Esophagus squamous epithelium (tissue), 5 donors: ENCODE measurements at places on chromosomes 5 and 9.
A peak's percentile ranks its signal among the peaks of the same experiment; 100 is the strongest.

- DNase-seq, result no peak
- no peak overlapping the region for H3K27ac ChIP-seq
- H3K4me1 ChIP-seq, result peaks cover 5% of the 10 kb centered on the region
- H3K4me3 ChIP-seq, result no peak overlapping the region
- no peaks in the 10 kb centered on the region for H3K27me3 ChIP-seq
Measured at GRCh38 chr5:81290146-81290545, 11.2 kb upstream of the ZCCHC9 start.

GRCh38 chr9:7176561-7176960 is 418.8 kb downstream of the KDM4C start:
- no peak overlapping the region for H3K4me3 ChIP-seq
- peaks cover 71% of the 10 kb centered on the region for H3K36me3 ChIP-seq
- H3K27ac ChIP-seq, result no peak overlapping the region
- DNase-seq, result no peak
- no peaks in the 10 kb centered on the region for H3K27me3 ChIP-seq

- H3K4me1 ChIP-seq, result peaks cover 27% of the 10 kb centered on the region
- H3K27ac ChIP-seq, result no peak overlapping the region
- peaks cover 3% of the 10 kb centered on the region for H3K36me3 ChIP-seq
- no peaks in the 10 kb centered on the region for H3K27me3 ChIP-seq
Measured at GRCh38 chr5:124630767-124631704, 115.4 kb downstream of the ZNF608 start.

- no peak for DNase-seq
- no peaks in the 10 kb centered on the region for H3K27me3 ChIP-seq
- H3K4me1 ChIP-seq, result no peaks in the 10 kb centered on the region
- no peak overlapping the region for H3K4me3 ChIP-seq
- H3K36me3 ChIP-seq, result no peaks in the 10 kb centered on the region
Measured at GRCh38 chr9:113139225-113139829, 11.5 kb upstream of the SLC31A2 start.

DNA sequence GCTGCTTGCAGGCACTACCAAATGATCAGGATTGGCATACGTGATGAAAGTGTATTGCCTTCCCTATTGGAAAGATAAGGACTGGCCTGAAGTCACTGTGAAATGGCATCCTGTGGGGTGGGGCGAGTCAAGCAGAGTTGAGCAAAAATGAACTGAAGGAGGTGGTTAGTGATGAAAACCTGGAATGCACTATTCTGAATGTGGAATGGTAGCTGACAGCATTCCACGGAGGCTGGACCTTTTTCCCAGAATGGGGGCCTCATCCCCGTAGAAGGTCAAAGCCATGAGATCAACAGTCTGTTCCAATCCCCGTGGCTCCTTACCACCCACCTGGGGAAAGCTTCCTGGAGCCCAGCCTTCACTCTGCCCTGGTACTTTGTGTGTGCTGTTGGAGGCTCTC is 37.7 kb downstream of the ASS1 start:
- H3K4me1 ChIP-seq, result no peaks in the 10 kb centered on the region
- no peak overlapping the region for H3K4me3 ChIP-seq
- H3K27me3 ChIP-seq, result no peaks in the 10 kb centered on the region
- no peak for DNase-seq
- H3K36me3 ChIP-seq, result no peaks in the 10 kb centered on the region
- H3K27ac ChIP-seq, result no peak overlapping the region

- no peak for DNase-seq
- H3K4me3 ChIP-seq, result no peak overlapping the region
- H3K27ac ChIP-seq, result no peak overlapping the region
- H3K27me3 ChIP-seq, result no peaks in the 10 kb centered on the region
- H3K36me3 ChIP-seq, result no peaks in the 10 kb centered on the region
- no peaks in the 10 kb centered on the region for H3K4me1 ChIP-seq
Measured at GRCh38 chr5:82313016-82313415, 34.9 kb upstream of the RPS23 start.

- H3K36me3 ChIP-seq, result no peaks in the 10 kb centered on the region
- DNase-seq, result no peak
- H3K4me3 ChIP-seq, result no peak overlapping the region
- H3K27me3 ChIP-seq, result no peaks in the 10 kb centered on the region
- no peak overlapping the region for H3K27ac ChIP-seq
Measured at GRCh38 chr5:134517553-134517952, 7.9 kb upstream of the JADE2 start.

DNA sequence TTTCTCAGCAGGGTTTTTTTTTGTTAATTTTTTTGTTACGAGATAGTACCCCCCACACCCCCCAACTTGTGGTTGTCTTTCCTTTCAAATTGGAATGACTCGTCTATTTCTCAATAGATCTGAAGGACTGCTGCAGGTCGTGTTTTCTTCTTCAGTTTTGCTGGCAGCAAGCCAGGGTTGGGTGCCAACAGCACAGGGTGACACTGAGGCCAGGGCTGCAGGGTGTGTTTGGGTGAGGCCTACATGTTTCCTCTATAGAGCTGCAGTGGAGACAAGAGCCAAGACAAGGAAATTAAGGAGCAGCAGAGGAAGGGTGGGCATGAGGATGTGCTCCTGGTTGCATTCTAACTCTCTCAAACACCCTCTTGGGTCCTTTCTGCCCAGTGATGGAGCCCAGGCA is 52.2 kb downstream of the NXNL2 start:
- H3K4me1 ChIP-seq, result no peaks in the 10 kb centered on the region
- no peak overlapping the region for H3K4me3 ChIP-seq
- no peak overlapping the region for H3K27ac ChIP-seq
- H3K36me3 ChIP-seq, result no peaks in the 10 kb centered on the region
- no peak for DNase-seq
- peaks cover 2% of the 10 kb centered on the region for H3K27me3 ChIP-seq

GRCh38 chr5:100772006-100772405 is 131.1 kb downstream of the ST8SIA4 start:
- DNase-seq, result no peak
- no peaks in the 10 kb centered on the region for H3K27me3 ChIP-seq
- no peak overlapping the region for H3K4me3 ChIP-seq
- H3K4me1 ChIP-seq, result no peaks in the 10 kb centered on the region
- H3K36me3 ChIP-seq, result no peaks in the 10 kb centered on the region

- no peaks in the 10 kb centered on the region for H3K36me3 ChIP-seq
- H3K27me3 ChIP-seq, result no peaks in the 10 kb centered on the region
- H3K27ac ChIP-seq, result no peak overlapping the region
- DNase-seq, result no peak
Measured at GRCh38 chr5:573206-573605, 38.9 kb upstream of the CEP72 start.

- H3K36me3 ChIP-seq, result no peaks in the 10 kb centered on the region
- no peak overlapping the region for H3K4me3 ChIP-seq
- H3K27me3 ChIP-seq, result no peaks in the 10 kb centered on the region
- H3K27ac ChIP-seq, result peak overlapping the region; percentile 68
- H3K4me1 ChIP-seq, result peaks cover 73% of the 10 kb centered on the region
Measured at GRCh38 chr9:98974994-98975712, 31.4 kb downstream of the COL15A1 start.

DNA sequence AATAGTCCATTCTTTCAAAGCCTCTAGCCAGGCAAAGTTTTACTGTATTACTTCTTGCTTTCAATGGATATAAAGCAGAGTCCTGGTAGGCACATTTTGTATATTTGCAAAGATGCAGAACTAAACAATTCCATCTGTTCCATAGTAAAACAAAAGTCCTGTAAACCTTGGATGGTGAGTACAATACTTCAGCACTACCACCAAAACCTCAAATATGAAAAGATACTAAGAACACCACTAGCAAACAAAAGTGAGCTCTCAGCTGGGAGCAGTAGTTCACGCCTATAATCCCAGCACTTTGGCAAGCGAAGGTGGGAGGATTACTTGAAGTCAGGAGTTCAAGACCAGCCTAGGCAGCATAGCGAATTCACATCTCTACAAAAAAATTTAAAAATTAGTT is 195.0 kb downstream of the MSX2 start:
- no peaks in the 10 kb centered on the region for H3K27me3 ChIP-seq
- DNase-seq, result no peak
- H3K36me3 ChIP-seq, result no peaks in the 10 kb centered on the region
- no peak overlapping the region for H3K27ac ChIP-seq
- no peak overlapping the region for H3K4me3 ChIP-seq

DNA sequence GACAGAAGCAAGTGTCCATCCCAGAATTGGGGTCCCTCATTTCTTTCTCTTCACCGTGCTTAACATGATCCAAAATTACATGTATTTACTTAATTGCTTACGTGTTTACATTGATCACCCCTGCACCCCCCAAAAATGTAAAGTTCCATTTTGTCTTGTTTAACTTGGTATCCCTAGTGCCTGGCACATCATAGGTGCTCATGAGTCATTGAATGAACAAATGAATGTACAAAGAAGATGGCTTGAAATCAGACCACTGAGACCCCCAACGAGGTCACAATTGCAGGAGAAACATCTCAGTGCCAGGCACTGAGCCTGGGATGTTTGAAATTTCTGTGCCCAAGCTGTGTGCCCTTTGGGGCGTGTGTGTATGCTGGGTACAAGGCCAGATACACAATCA is 45.2 kb upstream of the NDFIP1 start:
- H3K4me1 ChIP-seq, result peaks cover 20% of the 10 kb centered on the region
- no peaks in the 10 kb centered on the region for H3K36me3 ChIP-seq
- no peak overlapping the region for H3K27ac ChIP-seq
- no peak overlapping the region for H3K4me3 ChIP-seq
- H3K27me3 ChIP-seq, result no peaks in the 10 kb centered on the region
- DNase-seq, result no peak

- H3K27me3 ChIP-seq, result no peaks in the 10 kb centered on the region
- no peak overlapping the region for H3K4me3 ChIP-seq
- no peak for DNase-seq
- H3K36me3 ChIP-seq, result no peaks in the 10 kb centered on the region
Measured at GRCh38 chr9:124190761-124191160, 67.0 kb upstream of the NEK6 start.

DNA sequence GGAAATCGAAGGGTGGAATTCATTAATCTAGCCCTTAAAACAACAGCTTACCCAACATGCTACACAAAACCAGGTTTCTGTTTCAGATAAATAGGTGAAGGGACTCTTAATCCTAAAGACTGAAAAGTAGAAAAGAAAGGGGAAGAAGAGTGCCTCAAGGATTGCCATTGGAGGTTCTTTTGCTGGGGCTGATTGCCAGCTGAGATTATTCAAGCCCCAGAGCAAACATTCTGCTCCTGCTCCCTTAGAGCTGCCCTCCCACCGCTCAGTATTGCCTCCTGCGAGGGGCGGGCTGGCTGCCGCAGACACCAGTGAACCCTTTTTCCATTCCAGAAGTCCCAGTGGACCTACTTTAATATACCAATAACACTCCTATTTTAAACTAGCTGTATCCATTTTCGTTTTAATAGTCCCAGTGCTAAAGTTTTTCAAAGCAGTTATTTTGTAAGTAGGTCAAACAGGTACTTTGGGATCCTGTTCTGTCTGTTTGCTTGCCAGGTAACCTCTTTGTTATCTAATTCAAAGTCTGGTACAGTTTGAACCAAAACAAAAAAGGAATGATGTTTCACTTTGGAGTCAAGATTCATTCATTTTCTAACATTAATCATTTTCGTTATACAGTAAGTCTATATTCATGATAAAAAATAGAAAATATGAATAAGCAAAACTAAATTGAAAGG is 38.6 kb downstream of the HMGCS1 start:
- no peaks in the 10 kb centered on the region for H3K4me1 ChIP-seq
- H3K4me3 ChIP-seq, result no peak overlapping the region
- H3K36me3 ChIP-seq, result no peaks in the 10 kb centered on the region
- peak overlapping the region; percentile 61 for H3K27ac ChIP-seq

GRCh38 chr9:99693888-99694287 is 127.8 kb upstream of the NR4A3 start:
- no peak for DNase-seq
- no peaks in the 10 kb centered on the region for H3K4me1 ChIP-seq
- no peak overlapping the region for H3K4me3 ChIP-seq
- H3K27me3 ChIP-seq, result no peaks in the 10 kb centered on the region

DNA sequence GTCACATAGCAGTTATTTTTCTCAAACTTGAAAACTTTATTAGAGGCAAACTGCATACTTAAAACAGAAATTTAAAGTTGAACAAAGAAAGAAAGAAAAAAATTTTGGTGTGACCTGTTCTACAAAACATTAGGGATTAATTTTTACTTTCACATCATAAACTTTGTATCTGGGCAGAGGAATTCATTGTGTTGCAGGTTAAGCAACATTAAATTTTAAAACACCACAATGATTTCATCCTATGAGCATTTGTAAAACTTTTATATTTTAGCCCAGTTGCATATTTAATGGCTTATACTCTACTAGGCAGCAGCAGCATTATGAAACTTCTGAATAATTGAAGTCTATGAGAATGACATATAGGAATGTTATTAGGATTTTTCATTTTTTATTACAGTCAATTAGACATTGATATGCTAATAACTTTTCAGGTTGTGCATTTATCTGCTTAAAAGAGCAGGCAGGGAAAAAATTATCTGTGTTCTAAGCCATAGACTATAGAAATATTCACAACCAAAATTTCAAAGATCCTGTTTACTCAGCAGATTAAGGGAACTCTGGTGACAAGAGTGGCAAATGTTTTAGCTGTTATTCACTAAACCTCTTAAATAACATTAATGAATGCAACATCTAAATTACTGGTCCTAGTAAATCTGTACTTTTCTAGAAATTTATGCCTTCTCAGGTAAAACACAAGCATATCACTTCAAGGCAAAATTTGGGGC is 1088.5 kb upstream of the CDH6 start:
- H3K4me3 ChIP-seq, result no peak overlapping the region
- H3K4me1 ChIP-seq, result no peaks in the 10 kb centered on the region
- H3K27me3 ChIP-seq, result no peaks in the 10 kb centered on the region
- H3K27ac ChIP-seq, result no peak overlapping the region

DNA sequence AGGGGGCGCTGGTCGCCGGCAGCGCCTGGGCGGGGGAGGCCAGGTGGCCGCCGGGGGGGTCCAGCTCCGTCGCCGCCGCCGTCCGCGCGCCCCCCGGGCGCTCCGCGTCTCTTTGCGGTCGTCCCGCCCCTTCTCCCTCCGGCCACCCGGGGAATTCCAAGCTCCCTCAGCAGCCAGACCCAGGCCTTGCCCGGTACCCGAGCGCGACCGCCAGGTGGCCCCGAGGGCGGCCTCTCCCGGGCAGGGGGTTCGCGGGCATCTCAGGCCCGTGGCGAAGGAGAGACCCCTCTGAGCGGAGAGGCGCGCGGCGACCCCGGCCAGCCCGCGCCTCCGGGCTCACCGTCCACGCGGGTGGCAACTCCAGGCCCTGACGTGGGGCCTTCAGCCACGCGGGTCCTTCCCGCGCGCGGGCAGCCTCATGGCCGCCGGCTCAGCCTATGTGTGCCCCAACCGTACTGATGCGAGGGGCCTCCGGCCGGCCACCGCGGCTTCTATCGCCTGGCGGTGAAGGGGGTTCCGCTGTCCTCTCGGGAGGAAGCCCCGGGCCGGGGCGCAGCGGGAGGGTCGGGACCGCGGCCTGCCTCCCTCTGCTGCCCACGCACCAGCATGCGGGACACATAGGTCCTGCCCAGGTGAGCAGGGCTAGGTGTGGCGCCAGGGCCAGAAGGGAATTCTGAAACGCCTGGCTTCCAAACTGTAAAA is 529 bp upstream of the NRARP start:
- H3K4me1 ChIP-seq, result peaks cover 71% of the 10 kb centered on the region
- DNase-seq, result no peak
- no peaks in the 10 kb centered on the region for H3K36me3 ChIP-seq
- peak overlapping the region; percentile 35 for H3K4me3 ChIP-seq

- DNase-seq, result no peak
- no peaks in the 10 kb centered on the region for H3K36me3 ChIP-seq
- H3K4me1 ChIP-seq, result no peaks in the 10 kb centered on the region
- no peak overlapping the region for H3K27ac ChIP-seq
Measured at GRCh38 chr5:123787136-123787535, 275.2 kb downstream of the CSNK1G3 start.

GRCh38 chr5:2829239-2829638 is 77.8 kb upstream of the IRX2 start:
- no peak overlapping the region for H3K27ac ChIP-seq
- no peak overlapping the region for H3K4me3 ChIP-seq
- H3K27me3 ChIP-seq, result no peaks in the 10 kb centered on the region
- no peaks in the 10 kb centered on the region for H3K4me1 ChIP-seq
- no peak for DNase-seq
- H3K36me3 ChIP-seq, result no peaks in the 10 kb centered on the region
